ENCODE measurements at places on chromosomes 11 and 22.

DNA sequence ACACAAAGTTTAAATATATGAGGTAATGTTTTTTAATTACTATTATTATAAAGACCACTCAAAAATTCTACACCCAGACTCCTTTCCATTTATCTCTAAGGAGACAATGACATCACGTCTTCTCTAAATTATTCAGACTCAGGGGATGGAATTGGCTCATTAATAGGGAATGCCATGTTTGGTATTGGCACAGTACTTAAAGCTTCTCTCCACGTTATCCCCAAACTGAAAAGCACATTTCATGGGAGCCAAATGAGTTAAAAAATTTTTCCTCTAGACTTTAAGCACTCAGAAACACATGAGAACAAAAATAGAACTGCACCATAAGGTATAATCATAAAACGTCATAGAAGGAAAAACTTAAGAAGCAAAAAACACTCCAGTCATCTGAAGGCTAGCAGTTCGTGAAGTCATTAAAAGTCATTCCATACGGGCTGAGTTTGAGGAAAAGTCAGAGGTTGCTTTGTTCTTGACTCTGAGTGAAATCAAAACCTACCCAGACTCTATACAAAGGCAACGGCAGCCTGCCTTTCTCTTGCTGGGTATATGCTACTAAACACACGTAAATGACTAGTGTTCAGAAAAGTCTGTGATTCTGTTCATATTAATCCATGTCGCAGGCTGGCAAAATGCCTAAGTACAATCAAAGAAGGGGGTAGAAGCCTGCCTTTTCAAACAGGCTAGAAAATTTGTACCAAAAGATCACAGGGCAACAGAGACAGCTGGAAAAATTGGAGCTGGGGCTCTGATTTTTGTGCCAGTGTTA lies 8.7 kb upstream of the MPPED2 start:
- no peak for DNase-seq

DNA sequence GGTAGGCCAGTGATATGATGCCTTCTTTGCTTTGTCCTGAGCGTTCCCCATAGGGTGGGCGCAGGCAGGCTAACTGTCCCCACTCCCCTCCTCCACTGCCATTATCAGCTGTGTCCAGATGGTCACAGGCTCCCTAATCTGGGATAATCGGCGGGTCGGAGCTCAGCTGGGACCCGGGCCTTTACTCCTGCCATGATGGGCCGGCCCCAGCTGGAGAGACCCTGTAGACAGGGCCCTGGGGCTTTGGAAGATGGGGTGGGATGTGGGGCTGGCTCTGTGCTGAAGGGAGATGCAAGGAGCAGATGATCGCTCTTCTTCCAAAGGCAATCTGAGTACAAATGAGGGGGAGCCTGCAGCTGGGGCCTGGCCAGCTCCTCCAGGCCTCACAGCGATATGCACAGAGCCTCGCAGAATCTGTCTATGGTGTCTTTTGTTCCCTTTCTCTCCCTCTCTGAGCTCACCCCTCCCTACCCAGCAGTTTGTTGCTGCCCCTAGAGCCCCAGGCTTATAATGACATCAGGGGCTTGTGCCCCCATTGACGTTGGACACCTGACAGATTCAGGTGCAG lies 11.9 kb downstream of the KLHL35 start:
- no peak for DNase-seq

GRCh38 chr11:65471447-65471891 lies 27.4 kb upstream of the MALAT1 start:
- DNase-seq, result no peak

DNA sequence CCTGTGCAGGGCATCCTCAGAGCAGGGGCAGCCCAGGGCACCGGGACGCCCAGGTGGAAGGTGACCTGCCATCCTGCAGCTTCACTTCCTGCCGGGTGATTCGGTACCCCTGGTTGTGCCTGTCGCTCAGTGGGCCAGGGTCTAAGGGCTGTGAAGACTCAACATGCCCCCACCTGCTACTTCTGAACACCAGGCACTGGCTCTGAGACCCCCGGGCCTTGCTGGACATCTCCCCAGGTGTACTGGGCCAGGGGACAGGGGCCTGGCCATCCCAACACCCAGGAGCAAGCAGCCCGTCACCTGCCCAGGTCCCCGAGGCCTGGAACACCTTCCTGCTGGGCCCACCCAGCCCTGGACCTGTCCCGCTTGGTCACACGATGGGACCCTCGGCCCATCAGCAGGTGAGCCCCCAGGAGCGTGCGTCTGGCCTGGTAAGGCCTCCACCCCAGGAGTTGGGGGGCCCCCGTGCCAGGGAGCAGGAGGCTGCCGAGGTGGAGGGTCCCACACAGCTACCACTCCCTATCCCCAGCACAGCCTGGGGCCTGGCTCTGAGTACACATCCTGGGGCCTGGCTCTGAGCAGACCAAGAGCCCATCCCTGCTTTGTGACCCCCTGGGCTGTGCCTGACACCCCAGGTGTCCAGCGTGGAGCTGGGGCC lies 3.9 kb upstream of the MUC5B start:
- no peak for DNase-seq

GRCh38 chr11:2138068-2138430 lies 1.1 kb downstream of the IGF2 start:
- no peak for DNase-seq

- no peak for DNase-seq
Observed at GRCh38 chr11:92770981-92771380, 198.5 kb upstream of the MTNR1B start.

GRCh38 chr11:561148-562003 lies 606 bp downstream of the RASSF7 start:
- DNase-seq, result no peak

GRCh38 chr11:34104680-34105078 lies 750 bp upstream of the NAT10 start:
- DNase-seq, result no peak

DNA sequence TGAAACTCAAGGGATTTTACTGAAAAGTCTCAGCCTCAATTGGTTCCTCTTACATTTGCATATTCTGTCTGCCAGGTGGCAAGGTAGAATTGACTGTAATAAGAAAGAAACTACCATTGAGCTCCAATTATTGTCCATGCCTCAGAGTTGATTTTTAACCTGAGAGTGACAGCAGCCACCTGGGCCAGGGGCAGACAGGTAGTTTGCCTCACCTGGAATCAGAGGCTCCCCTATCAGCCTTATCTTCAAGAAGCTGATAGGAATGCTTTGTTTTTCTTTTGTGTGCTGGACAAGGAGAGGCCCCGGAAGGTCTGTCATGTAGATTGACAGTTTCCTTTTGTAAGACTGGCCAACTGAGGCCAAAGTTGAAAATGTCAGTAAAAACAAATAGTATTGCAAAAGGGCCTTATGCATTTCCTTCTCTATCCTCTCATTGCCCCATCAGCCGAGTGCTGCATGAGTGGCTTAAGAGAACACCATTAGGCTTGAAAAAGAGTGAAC lies 34.1 kb downstream of the CD44 start:
- no peak for DNase-seq

DNA sequence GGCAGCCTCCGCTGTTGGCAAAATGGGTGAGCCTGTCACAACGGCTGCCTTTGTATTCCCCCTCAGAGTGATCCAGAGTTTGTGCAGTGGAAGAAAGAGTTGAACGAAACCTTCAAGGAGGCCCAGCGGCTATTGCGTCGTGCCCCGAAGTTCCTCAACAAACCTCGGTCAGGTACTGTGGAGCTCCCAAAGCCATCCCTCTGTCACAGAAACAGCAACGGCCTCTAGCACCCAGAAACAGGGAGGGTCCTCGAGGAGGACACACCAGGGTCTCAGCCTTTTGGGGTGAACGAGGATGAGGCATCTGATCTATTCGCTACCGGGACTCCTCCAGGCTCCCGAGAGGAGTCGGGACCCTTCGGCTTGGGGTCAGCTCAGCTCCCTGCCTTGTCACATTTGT lies 19.8 kb upstream of the MYO18B start:
- no peak for DNase-seq

GRCh38 chr11:57762235-57762861 lies 746 bp downstream of the CTNND1 start:
- no peak for DNase-seq

DNA sequence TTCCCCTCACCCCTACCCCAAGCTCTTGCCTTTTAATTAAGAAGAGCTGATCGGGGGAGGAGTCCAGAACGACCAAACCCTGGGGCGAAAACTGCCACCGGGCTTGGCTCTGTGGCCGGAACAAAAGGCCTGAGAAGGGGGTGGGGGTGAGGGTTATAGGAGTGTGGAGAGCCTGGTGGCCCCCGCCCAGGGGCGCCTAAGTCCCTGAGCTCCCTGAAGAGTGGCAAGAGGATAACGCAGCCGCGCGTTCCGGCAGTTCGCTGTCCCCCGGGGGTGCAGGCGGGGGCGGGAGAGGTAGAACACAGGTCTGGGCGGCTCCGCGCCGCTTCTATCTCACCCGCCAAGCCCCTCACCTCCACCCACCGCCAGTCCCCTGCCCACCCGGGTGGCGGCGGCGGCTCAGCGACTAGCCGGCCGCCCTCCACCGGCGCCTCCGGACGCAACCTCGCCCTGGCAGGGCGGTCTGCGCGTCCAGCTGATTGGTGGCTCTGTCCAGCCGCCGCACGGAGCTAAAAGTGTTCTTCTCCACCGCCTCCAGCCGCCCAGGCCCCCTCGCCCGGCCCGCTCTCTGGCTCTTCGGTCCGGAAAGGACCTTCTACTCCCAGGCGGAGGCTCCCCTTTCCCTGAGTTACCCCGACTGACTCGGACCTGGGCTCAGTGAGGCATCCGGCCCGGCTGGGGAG lies 18.7 kb upstream of the BDNF start:
- DNase-seq, result no peak

DNA sequence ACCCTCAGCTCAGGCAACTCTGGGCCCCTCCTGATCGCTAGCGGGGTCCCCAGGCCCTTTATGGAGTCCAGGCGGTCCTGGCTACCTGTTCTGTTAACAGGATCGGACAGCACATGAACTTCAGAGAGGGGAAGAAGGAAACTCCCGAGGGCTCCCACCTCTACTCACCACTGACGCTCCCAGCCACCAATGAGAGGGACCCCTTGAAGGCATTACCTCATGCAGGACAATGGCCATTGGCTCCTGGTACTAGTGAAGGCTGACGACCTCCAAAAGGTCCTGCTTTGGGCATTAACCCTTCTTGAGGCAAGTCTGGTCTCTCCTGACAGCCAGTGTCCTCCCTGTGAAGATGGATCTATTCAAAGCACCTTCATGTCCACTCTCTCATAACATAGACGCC lies 71.5 kb upstream of the LMO1 start:
- no peak for DNase-seq

GRCh38 chr22:16922706-16923105 lies 85.3 kb downstream of the GAB4 start:
- no peak for DNase-seq

- no peak for DNase-seq
Observed at GRCh38 chr11:83118814-83119213, 38.1 kb upstream of the PCF11 start.

- peak; percentile 0 for DNase-seq
Observed at GRCh38 chr11:2527621-2528291, 82.9 kb downstream of the KCNQ1 start.

Data from effector CD4-positive, alpha-beta T cell (primary cell).